ENCODE measurements at places on chromosomes 4 and X.
A peak's percentile ranks its signal among the peaks of the same experiment; 100 is the strongest.

GRCh38 chr4:180134091-180134866, 2108.9 kb upstream of the TENM3 start:
- H3K4me3 ChIP-seq, result no peak overlapping the region
- no peak overlapping the region for H3K27ac ChIP-seq
- DNase-seq, result no peak

GRCh38 chrX:19640693-19641374, 125.5 kb upstream of the MAP3K15 start:
- no peak overlapping the region for H3K4me3 ChIP-seq
- H3K36me3 ChIP-seq, result no peaks in the 10 kb centered on the region
- H3K27ac ChIP-seq, result no peak overlapping the region
- DNase-seq, result no peak

DNA sequence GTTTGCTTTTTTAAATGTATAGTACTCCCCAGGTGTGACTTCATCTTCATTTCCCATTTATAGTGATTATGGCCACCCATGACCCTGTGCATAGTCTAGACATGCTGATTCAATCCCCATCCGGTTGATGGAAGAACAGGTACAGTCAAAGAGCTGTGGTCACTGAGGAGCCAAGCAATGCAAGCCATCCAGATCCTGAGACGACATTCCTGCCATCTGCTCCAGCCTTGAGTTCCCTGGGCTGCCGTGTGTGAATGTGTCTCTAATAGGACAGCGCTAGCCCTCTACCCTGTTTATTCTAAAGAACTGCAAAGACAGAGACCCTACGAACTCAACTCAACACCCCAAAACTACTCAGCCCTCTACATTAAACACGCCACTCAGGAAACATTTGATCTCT, 1.7 kb downstream of the KCNIP4 start:
- no peak for DNase-seq
- H3K27me3 ChIP-seq, result no peaks in the 10 kb centered on the region
- no peaks in the 10 kb centered on the region for H3K4me1 ChIP-seq
- H3K4me3 ChIP-seq, result no peak overlapping the region
- H3K36me3 ChIP-seq, result no peaks in the 10 kb centered on the region

DNA sequence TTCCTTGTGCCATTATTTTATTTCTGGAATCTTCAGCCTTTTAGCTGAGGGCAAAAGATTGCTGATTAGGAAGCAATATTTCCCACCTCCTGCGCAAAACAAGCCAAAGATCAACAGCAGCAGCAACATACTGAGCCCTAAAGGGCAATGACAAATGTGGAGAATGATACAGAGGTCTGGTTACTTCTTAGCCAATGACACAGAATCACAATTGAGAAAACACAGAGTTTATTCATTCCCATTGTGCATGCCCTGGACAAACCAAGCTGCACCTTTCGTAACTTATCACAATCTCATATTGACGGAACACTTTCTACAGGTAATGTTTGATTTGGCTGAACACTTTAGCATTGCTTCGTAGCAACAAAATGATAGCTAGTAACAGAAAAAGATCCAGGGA, 13.4 kb downstream of the F9 start:
- H3K27ac ChIP-seq, result no peak overlapping the region
- no peaks in the 10 kb centered on the region for H3K27me3 ChIP-seq
- no peaks in the 10 kb centered on the region for H3K36me3 ChIP-seq
- no peaks in the 10 kb centered on the region for H3K4me1 ChIP-seq
- DNase-seq, result no peak

- no peaks in the 10 kb centered on the region for H3K27me3 ChIP-seq
- H3K4me1 ChIP-seq, result no peaks in the 10 kb centered on the region
- H3K36me3 ChIP-seq, result no peaks in the 10 kb centered on the region
- DNase-seq, result no peak
- no peak overlapping the region for H3K4me3 ChIP-seq
- H3K27ac ChIP-seq, result no peak overlapping the region
Observed at GRCh38 chr4:127622921-127623796, 9.6 kb upstream of the INTU start.

GRCh38 chr4:116358633-116359222, 726.6 kb downstream of the TRAM1L1 start:
- peak; percentile 52 for DNase-seq
- H3K27me3 ChIP-seq, result no peaks in the 10 kb centered on the region
- H3K27ac ChIP-seq, result no peak overlapping the region
- H3K4me1 ChIP-seq, result no peaks in the 10 kb centered on the region
- H3K4me3 ChIP-seq, result no peak overlapping the region

GRCh38 chrX:151859481-151859880, 53.2 kb upstream of the MAGEA4 start:
- no peak for DNase-seq
- no peak overlapping the region for H3K27ac ChIP-seq
- no peaks in the 10 kb centered on the region for H3K4me1 ChIP-seq

DNA sequence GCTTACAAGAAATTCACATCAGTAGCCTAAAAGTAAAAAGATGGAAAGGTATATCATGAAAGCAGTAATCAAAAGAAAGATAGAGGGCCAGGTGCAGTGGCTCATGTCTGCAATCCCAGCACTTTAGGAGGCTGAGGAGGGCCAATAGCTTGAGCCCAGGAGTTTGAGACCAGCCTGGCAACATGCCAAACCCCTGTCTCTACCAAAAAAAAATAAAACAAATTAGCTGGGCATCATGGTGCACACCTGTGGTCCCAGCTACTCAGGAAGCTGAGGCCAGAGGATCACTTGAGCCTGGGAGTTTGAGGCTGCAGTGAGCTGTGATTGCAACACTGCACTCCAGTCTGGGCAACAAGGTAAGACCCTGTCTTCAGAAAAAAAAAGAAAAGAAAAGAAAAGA, 55.5 kb downstream of the GSPT2 start:
- no peak for DNase-seq
- H3K4me3 ChIP-seq, result no peak overlapping the region
- H3K36me3 ChIP-seq, result no peaks in the 10 kb centered on the region
- H3K27ac ChIP-seq, result no peak overlapping the region
- H3K4me1 ChIP-seq, result peaks cover 4% of the 10 kb centered on the region

- no peak overlapping the region for H3K4me3 ChIP-seq
- H3K36me3 ChIP-seq, result no peaks in the 10 kb centered on the region
- H3K27ac ChIP-seq, result no peak overlapping the region
- H3K27me3 ChIP-seq, result no peaks in the 10 kb centered on the region
- H3K4me1 ChIP-seq, result no peaks in the 10 kb centered on the region
- no peak for DNase-seq
Observed at GRCh38 chr4:53654300-53654758, 63.0 kb upstream of the LNX1 start.

DNA sequence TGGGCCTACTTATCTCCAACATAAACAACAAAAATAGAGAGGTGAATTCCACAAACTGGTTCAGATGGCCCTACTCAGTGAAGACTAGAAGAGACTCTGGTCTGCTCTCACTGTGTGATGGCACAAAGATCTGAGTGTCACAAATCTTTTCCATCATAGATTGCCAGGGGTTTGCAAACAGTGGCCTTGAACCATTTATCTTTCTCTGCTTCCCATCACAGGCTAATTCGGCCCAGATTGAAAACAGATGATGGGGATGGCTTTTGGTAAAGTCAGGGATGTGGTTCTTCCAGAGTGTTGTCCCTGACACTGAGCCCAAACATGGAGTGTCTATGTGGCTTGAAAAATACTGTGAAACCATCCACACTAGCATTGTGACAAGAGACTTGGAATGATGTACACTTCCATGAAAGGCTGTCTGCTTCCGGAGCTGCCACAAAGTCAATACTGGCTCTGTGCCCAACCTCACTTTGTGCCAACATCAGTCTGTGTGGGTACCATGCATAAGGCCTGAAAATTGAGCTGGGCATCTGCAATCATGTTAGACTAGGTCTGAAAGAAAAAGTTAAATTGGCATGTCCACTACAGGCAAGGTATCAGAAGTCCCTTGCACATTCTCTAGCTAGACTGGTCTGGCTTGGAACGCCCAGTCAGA, 25.2 kb upstream of the PLAC1 start:
- H3K27me3 ChIP-seq, result no peaks in the 10 kb centered on the region
- no peak for DNase-seq
- peaks cover 5% of the 10 kb centered on the region for H3K4me1 ChIP-seq

- H3K4me1 ChIP-seq, result peaks cover 10% of the 10 kb centered on the region
- H3K4me3 ChIP-seq, result no peak overlapping the region
- H3K36me3 ChIP-seq, result peaks cover 24% of the 10 kb centered on the region
- no peak for DNase-seq
- peak overlapping the region; percentile 19 for H3K27ac ChIP-seq
Observed at GRCh38 chr4:151105454-151106032, 6.1 kb downstream of the RPS3A start.

- no peaks in the 10 kb centered on the region for H3K36me3 ChIP-seq
- H3K4me3 ChIP-seq, result no peak overlapping the region
- no peak overlapping the region for H3K27ac ChIP-seq
- H3K4me1 ChIP-seq, result no peaks in the 10 kb centered on the region
Observed at GRCh38 chr4:14446311-14446710, 556.0 kb upstream of the CPEB2 start.

DNA sequence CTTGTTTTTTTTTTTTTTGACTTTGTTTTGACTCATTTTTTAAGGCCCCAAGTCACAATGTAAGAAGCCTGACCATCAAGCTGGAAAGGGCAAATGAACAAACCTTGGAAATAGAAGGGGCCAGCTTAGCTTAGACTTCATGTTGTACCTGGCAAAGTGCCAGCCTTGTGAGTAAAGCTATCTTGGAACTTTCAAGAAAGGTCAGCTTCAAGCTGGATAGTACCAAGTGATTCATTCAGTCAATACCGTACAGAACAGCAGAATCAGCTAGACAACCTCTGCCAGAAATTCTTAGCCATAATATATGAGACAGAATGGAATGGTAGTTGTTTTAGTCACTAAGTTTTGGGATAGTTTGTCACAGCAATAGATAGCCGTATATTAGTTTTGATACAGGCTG, 1492.2 kb upstream of the TENM3 start:
- no peak overlapping the region for H3K4me3 ChIP-seq
- H3K4me1 ChIP-seq, result no peaks in the 10 kb centered on the region
- no peak for DNase-seq
- no peaks in the 10 kb centered on the region for H3K36me3 ChIP-seq

- H3K4me3 ChIP-seq, result no peak overlapping the region
- no peaks in the 10 kb centered on the region for H3K27me3 ChIP-seq
- no peak for DNase-seq
- H3K36me3 ChIP-seq, result no peaks in the 10 kb centered on the region
- no peaks in the 10 kb centered on the region for H3K4me1 ChIP-seq
- no peak overlapping the region for H3K27ac ChIP-seq
Observed at GRCh38 chr4:66930206-66930605, 615.1 kb downstream of the CENPC start.

DNA sequence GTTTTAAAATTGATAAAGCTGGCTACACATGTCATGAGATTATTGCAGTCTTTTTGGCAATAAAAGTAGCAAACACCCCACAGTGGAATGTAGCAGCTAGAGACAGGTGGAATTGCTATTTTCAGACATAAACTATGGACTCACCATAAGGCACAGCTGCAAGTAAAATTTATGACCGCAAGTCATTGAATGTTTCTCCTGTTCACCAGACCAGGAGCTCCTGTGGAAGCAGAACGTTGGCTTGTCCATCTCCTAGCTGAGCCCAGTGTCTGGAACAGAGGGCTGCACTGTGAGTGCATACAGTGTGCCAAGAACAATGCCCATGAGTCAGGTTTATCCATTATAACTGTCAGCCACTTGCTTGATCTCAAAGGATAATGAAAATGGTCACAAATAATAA, 538.2 kb downstream of the INPP4B start:
- H3K4me3 ChIP-seq, result no peak overlapping the region
- no peaks in the 10 kb centered on the region for H3K27me3 ChIP-seq
- H3K4me1 ChIP-seq, result no peaks in the 10 kb centered on the region
- H3K27ac ChIP-seq, result no peak overlapping the region
- no peaks in the 10 kb centered on the region for H3K36me3 ChIP-seq

GRCh38 chr4:39025552-39026085, 6.6 kb downstream of the TMEM156 start:
- no peak overlapping the region for H3K4me3 ChIP-seq
- no peak overlapping the region for H3K27ac ChIP-seq
- no peak for DNase-seq
- H3K27me3 ChIP-seq, result no peaks in the 10 kb centered on the region
- peaks cover 4% of the 10 kb centered on the region for H3K4me1 ChIP-seq
- no peaks in the 10 kb centered on the region for H3K36me3 ChIP-seq

DNA sequence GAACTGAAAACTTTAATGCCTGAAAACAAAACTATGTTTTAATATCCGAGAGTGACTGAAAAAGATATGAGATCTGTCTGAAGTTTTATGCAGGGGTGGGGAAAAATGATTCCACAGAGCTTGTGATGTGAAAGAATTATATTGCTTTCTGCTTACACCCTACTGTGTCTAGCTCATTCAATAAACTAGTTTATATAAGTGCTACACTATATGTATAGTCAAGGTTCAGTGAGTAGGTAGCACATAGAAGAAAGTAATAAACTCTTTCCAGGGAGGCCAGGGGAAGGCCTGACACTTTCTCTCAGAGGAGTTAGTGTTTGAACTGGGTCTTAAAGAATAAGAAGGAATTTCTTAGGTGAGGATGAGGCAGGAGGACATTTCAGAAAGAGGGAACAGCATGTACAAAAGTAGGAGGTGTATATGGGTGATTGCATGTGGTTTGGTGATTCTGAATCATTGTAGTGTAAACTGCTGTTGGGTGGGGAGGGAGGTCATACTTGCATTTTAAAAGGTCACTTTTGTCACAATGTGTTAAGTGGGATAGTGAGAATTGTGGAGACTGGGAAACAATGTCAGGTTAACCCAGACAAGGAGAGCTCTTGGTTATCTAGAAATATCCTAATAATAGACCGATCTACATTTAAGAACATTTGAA, 25.1 kb upstream of the TEX13D start:
- no peak overlapping the region for H3K4me3 ChIP-seq
- no peaks in the 10 kb centered on the region for H3K36me3 ChIP-seq
- no peak for DNase-seq
- H3K4me1 ChIP-seq, result no peaks in the 10 kb centered on the region

DNA sequence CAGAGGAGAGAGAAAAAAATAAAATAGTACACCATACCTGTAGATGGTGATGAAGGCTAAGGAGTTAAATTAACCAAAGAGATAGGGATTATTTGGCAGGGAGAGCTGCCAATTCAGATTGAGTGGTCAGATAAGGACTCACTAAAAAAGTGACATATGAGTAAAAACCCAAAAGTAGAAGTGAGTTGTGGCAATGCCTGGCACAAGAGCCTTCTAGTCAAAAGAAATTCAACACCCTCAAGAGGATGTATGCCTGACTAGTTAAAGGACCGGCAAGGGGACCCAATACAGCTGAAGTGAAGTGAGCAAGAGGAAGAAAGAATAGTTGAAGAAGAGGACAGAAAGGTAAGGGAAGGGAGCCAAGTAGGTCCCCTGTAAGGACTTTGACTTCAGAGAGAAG, 34.9 kb downstream of the ELF2 start:
- H3K36me3 ChIP-seq, result no peaks in the 10 kb centered on the region
- no peaks in the 10 kb centered on the region for H3K4me1 ChIP-seq
- no peak for DNase-seq
- H3K4me3 ChIP-seq, result no peak overlapping the region

GRCh38 chr4:15031993-15032675, 29.9 kb downstream of the CPEB2 start:
- H3K4me3 ChIP-seq, result no peak overlapping the region
- no peaks in the 10 kb centered on the region for H3K4me1 ChIP-seq
- no peak for DNase-seq
- no peak overlapping the region for H3K27ac ChIP-seq
- H3K36me3 ChIP-seq, result no peaks in the 10 kb centered on the region

Measured in HCT116 (cell line).